ENCODE measurements at places on chromosomes 5 and 9.

- DNase-seq, result no peak
Measured at GRCh38 chr5:98865690-98866089, 63.1 kb downstream of the CHD1 start.

GRCh38 chr9:70602321-70603019 is 188.0 kb upstream of the KLF9 start:
- DNase-seq, result peak; percentile 69

- DNase-seq, result no peak
Measured at GRCh38 chr5:59536875-59537274, 356.7 kb downstream of the PDE4D start.

DNA sequence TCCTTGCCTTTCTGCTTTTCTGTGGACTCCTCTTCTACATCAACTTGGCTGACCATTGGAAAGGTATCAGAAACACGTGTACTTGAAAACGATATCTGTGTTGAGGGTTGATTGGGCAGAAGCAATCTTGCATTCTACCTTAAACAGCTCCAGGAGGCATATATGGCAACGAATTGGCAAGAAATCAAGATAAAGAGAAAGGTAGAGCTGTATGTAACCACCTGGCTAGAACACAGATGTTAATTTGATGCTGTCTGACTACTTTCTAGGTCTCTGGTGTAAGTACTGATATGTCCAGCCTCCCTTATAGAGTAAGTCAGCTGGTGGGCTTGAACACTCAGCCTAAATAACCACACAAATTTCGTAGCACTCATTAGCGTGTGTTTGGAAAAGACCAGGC is 1.3 kb downstream of the MAN1B1 start:
- DNase-seq, result no peak

- no peak for DNase-seq
Measured at GRCh38 chr5:95374061-95374460, 17.1 kb upstream of the FAM81B start.

DNA sequence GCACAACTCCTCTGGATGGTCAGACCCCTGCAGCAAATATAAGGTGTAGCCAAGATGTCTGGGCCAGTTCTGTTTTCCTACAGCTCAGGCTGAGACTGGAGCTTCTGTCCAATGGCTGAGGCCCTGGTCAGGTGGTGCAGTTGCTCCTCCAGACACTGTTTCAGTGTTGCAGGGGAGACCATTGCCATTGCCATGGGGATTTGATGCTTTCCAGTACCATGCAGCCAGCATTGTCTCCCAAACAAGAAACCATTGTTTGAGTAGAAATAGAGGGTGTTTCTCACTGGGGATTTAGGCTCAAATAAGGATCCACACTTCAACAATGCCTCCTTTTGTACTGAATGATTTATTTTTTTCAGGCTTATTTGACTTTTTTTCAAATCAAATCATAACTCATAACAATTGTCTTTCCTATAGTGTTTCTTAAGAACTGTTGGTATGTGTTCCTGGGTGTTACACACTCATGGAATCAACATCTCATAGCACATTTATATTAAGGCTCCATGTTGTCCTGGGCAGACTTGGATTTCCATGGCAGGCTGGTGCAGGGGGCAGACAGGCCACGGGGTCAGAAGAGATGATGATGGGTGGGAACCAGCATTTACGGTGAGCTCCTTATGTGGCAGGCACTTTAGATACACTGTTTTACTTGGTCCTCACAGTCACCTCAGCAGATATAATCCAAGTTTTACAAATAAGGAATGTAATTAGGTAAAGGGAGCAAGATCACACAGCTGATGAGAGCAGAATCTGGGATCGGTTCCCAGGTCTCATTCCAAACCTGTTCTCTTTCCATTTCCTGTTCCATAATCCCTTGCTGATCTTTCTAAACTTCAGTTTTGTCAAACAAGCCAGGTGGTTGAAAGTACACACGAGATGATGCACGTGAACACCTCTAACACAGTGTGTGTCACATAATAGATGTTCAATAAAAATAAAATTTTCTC is 95.9 kb upstream of the GNAQ start:
- peak; percentile 96 for DNase-seq

- no peak for DNase-seq
Measured at GRCh38 chr5:43073597-43074546, 33.8 kb upstream of the ANXA2R start.

DNA sequence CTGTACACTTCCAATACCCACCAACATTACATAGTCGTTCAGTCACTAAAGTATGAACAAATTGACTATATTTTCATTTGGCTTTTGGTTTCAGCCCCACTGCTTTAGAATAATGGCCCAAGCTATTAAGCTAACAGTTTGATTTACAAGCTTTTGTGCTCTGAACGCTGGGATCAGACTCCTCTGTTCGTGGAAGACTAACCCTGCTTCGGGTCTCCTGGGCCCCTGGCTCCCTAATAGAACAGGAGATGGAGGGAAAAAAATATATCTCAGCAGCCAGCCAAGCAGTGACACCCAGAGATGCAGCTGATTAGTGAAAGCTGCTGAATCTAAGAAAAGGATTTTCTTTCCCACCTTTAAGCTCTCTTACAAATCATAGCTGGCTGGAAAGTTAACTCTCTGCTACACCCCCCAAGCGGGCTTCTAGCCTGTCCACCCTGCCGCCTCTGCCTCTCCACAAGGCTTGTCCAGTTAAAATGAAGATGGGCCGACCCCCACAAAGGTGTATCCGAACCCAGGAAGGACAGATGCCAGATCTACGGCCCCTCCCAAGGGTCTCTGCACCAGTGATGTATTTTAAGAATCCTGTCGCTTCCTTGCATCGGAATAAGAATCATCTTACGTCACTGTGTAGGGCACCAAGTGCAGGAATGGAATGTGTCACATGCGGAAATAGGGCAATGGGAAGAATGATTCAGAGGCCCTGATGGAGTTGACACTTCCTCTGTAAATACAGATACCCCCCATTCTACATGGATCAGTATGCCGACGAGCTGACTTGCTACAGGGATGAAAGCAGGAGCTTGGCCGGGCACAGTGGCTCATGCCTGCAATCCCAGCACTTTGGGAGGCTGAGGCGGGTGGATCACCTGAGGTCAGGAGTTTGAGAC is 33.4 kb upstream of the BARHL1 start:
- no peak for DNase-seq

DNA sequence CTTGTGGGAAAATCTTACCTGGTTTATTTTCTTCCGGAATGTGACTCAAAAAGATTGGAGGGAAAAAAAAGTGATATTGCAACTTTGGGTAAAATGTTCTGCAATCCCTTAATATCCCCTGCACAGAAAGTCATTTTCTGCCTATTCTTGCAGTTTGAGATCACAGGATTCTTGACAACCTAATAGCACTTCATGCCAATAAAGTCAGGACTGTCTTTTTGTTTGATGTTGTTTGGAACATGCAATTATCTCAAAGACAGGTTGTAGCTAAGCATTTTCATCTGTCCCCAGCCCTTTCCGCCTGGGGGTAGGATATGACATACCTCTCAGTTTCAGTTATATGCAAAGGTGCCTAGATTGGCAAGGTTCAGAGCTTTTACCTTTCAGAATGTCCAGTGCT is 63.9 kb downstream of the ALDH1A1 start:
- DNase-seq, result no peak

GRCh38 chr9:128065907-128066712 is 1.0 kb downstream of the NAIF1 start:
- DNase-seq, result no peak

- no peak for DNase-seq
Measured at GRCh38 chr5:14343376-14343775, 200.2 kb downstream of the TRIO start.

GRCh38 chr5:157259699-157260098 is 6.2 kb upstream of the CYFIP2 start:
- no peak for DNase-seq

GRCh38 chr5:135105105-135105484 is 71.1 kb upstream of the PITX1 start:
- no peak for DNase-seq

DNA sequence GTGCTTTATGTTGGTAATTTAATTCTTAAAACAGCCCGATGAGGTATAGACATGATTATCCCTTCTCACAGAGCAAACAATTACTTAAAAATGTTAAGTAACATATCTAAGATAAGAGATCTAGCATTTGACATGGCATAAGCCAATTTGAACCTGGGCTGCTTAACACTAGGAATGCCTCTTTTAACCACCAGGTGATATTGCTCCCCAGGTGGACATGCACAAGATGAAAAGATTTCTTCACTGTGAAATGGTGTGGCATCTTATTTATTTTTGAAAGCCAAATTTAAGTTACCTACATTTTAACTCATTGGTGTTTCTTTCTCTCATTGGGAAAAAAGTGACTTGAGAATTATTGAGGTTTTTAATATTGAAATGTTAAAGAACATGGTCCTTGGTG is 15.8 kb upstream of the LRRC70 start:
- no peak for DNase-seq

DNA sequence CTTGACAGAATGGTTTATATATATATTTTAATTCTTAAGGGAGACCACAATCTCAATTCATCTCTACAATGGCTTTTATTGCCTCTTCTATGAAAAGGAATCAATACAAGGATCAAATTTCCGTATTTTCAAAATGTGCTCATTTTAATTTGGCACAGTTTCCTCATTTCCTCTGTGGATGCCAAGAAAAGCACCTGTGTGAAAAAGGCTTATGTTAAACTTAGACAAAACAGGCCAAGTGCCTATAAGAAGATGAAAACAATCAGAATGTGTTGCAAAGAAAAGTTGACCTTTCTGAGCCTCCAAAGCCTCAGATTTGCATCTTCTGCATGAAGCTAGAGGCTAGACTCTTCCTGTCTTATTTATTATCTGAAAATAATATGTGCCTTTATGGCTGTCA is 173.7 kb upstream of the SLC12A2 start:
- DNase-seq, result no peak

GRCh38 chr9:133995012-133995896 is 3.1 kb upstream of the VAV2 start:
- DNase-seq, result peak; percentile 35

- DNase-seq, result peak; percentile 93
Measured at GRCh38 chr9:27573634-27574590, 631 bp upstream of the C9orf72 start.

- no peak for DNase-seq
Measured at GRCh38 chr5:96816991-96817390, 9.2 kb upstream of the ERAP1 start.

- no peak for DNase-seq
Measured at GRCh38 chr9:8680157-8680556, 880.6 kb upstream of the DMAC1 start.

DNA sequence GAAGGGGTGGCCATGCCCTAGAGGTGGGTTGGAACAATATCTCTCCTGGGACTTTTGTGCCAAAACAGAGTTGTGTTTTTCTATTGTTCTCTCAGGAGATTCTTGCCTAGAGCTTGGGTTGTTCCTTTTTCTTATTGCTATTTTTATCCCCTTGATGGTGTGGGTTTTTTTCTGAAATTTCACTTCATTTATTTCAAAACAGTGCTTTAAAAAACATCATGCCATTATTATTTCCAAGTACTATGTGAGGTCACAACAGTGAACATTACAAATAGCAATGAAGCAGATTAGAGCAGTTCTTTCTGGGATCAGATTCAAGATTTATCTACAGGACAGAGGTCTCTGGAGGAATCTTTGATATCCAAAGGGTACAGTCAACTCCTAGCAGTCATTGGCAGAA is 76.6 kb downstream of the ACTBL2 start:
- DNase-seq, result no peak

DNA sequence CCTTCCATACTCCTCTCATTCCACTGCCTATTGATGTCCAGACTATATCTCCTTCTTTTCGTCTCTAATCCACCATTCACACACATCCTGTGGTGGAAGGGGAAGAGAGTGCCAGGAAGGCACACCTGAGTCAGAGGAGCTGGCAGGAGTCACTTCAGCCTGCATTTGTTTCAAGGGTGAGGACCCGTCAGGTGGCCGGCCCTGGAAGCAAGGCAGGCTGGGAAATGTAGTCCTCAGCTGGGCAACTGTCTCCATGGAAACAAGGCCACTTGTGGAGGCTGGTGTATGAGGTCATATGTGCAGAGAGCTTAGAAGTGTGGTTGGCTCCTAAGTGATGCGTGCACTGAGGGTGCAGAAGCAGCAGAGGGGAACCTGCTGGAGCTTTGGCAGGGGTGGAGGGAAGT is 278.4 kb downstream of the NSG2 start:
- DNase-seq, result peak; percentile 51

DNA sequence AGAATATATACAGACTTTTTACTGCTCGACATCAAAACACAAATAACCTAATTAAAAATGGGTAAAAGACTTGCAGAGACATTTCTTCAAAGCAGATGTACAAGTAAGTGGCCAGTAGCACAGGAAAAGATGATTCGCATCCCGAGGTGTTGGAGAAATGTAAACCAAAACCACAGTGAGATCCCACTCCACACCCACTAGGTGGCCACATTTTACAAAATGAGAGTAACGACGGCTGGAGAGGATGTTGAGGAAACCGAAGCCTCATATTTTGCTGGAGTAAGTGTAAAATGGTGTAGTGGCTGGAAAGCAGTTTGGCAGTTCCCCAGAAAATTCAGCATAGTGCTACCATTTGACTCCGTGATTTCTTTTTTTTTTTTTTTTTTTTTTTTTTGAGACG is 21.3 kb upstream of the GBGT1 start:
- peak; percentile 87 for DNase-seq

DNA sequence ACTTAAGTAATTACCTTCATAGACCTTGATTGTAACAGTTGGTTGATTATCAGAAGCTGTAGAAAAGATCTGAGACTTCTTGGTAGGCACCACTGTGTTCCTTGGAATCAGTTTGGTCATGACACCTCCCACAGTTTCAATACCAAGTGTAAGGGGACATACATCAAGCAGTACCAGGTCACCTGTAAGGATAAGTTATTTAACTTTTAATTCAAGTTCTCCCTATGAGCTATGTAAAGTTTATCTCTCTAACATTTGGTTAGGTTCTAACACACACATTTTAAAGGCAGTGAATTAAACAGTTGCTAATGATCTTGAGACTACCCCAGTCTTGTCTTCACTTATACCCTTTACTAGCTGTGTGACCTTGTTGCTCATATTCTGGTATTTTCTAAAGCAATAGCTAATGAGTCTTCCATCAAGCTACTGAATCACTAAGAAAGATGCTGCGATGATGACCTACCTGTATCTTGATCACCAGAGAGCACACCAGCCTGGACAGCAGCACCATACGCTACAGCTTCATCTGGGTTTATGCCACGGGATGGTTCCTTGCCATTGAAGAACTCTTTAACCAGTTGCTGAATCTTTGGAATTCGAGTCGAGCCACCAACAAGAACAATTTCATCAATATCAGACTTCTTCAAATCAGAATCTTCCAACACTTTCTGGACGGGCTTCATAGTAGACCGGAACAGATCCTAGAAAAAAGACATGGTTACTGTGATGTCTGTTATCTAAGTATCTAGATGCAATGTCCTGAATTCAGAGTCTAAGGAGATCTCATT is 2.8 kb downstream of the HSPA5 start:
- DNase-seq, result no peak

- DNase-seq, result peak; percentile 17
Measured at GRCh38 chr5:159316519-159317383, 13.5 kb downstream of the IL12B start.

GRCh38 chr9:72129271-72130156 is 19.7 kb upstream of the GDA start:
- no peak for DNase-seq

Measured in COLO829 (cell line).